AG09309 (cell line): ENCODE measurements at places on chromosomes 13 and 19.

GRCh38 chr19:18336121-18336520 lies 4.3 kb upstream of the PGPEP1 start:
- DNase-seq, result no peak

- DNase-seq, result no peak
Observed at GRCh38 chr13:111862836-111863815, 203.8 kb upstream of the SOX1 start.

GRCh38 chr13:38528986-38529385 lies 157.9 kb upstream of the FREM2 start:
- no peak for DNase-seq

GRCh38 chr13:50599927-50600326 lies 243.6 kb downstream of the DLEU7 start:
- DNase-seq, result no peak

DNA sequence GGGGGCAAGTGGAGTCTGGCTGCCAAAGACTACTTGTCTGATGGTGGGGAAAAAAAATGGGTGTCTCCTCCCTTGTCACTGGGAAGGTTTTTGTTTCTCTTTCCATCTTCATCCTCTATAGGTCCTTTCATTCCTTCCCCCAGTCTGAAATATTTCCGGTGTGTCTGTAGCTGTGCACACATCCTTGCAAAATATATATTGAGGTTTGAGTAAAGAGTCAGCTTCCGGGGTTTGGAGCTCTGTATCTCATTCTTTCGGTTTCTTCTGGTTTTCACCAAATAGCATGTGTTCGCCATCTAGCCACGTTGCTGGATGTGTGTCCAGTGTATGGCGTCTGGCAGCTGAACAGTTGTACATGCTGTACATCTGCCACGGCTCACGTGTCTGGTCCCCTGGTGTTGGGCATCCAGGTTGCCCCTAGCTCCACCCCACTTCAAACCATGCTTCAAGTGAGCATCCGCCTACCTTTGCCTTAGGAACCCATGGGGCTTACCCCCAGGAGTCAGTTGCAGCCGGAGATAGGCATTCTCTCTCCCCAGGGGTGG lies 142.2 kb downstream of the SIPA1L3 start:
- DNase-seq, result no peak

DNA sequence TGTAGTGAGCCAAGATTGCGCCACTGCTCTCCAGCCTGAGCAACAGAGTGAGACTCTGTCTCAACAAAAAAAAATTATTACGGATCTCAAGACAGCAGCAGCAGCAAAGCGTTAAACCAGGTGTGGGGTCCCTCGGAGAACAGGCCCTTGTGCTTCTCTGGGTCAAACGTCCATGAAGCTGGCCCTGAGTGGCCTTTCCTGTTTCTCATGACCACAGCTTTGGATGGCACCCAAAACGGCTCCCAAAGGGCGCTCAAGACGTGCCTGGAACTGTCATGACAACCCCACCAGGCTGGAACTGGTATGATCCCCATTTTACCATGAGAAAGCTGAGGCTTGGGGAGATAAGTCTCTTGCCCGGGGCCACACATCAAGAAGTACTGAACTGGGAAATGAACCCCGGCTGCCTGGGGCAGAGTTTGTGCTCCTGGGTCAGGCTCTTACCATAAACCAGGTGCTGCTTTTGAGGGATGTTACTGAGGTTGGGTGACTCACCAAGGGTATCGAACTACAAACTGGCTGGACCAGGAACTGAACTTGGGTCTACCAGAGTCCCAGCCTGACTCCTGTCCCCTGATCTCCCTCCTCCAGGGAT lies 11.6 kb upstream of the SAMD1 start:
- DNase-seq, result no peak

GRCh38 chr13:44470638-44471562 lies 97.3 kb downstream of the SERP2 start:
- no peak for DNase-seq

DNA sequence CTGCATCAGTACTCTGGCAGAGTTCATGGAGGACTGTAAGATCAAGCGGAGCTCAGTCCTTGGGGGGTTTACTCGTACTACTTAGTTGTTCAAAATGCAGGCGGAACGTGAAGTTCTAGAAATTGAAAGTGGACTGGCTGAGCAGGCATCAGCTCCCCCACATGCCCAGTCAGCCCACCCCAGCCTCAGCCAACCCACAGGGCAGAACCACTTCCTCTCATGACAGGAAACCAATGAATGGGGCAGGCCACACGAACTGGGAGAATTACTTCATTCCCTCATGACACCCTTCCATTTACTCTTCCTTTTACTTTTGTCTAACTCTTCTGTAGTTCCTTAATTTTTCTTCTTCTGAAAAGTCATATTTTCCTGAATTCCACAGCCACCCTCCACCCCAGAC lies 71.9 kb downstream of the FLT1 start:
- DNase-seq, result no peak

DNA sequence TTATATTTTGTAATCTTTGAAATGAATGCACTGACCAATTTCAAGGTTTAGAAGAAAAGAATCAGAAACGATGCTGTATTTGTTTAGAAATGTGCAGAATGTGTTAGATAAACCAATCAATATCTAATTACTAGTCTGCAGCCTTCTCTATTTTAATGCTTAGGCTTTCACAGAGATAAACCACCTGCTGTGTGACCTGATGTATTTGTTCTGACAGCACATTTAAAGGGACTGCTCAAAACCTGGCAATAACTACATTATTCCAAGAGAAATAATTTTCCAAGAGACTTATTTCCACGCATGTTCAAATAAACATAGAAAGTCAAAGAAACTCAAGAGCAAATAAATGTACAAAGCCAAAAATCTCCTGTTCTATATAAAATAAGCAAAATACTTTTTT lies 641.6 kb upstream of the PCDH20 start:
- DNase-seq, result no peak

DNA sequence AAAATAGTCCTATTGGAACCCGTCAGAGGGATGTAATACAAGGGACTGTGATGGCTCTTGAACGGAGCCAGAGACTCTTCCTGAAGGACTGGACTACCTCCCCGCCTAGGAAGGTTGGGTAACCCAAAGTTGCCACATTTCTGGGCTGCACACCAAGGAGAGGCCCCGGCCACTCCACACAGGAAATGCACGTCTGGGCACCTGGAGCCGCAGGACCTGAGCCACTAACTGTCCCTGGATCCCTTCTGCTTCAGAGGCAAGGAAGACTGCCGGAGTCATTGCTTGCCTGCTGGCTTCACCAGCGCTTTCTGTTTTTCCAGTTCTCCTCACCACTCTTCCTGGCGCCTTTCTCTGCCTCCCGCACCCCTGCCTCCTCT lies 1.2 kb upstream of the FLT1 start:
- no peak for DNase-seq

- DNase-seq, result peak; percentile 91
Observed at GRCh38 chr19:42113641-42114348, 18.5 kb downstream of the POU2F2 start.
